ENCODE measurements at places on chromosomes 5 and 9. TPM values are rescaled to one million over a fixed set of nuclear protein-coding genes. Genes with fewer than 3 reads are reported as not detected.

DNA sequence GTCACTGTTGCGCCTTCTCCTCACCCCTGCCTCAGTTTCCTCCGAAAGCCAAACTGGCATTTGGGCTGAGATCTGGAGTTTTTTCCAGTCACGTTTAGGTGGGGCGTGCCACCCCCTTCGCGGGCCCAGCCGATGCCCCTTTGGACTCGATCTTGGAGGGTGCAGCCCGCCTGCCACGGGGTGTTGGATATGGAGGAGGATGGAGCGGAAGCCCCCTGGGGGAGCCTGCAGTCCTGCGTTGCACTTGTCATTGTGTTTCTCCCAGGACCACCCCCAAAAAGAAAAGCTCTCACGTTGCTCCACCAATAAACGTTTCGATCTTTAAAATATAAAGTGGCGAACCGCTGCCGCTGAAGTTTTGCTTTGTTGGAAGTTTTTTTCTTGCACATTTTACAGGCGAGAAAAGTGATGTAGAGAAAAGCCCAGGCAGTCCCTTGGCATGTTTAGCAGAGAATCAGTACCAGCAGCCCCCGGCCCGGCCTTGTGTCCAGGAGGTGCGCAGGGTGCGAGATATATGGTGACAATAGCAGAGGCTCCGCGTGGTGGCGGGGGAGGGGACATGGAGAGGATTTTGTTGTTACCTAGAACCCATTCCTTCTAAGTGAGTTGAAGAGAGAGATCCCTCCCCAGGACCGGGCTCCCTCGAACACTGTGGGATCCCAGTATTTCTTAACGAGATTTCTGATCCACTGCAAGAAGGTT lies 681 bp downstream of the F2R start:
- peak; percentile 31 for DNase-seq

Gene MEIKIN
- total RNA-seq = not detected

Gene TLR4
- total RNA-seq = 13.8 TPM

DNA sequence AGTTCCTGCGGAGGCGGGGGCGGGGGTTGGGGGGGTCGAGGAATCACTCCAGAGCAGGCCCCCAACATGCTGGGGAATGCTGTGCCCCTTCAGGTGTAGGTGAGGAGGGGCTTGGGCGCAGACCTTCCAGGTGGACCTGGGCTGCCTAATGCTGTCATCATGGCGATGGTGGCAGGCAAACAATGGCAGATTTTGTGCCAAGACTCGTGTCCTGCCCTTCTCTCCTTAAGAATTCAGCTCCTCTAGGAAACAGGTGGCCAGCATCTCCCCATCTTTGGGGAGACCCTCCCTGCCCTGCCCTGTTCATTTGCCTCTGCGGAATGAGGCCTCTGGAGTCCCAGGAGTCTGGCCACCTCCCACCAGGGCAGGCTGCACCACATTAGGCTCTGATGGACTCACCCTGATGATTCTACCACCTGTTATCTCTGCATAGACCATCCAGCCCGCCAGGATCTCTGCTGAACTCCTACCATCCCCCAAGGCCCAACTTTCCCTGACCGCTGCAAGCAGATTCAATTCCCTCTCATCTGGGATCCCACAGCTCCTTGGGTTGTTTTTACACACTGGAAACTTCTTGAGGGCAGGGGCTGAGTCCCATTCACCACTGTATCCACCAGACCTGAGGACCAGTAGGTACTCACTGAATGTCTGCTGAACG lies 10.9 kb upstream of the SLC25A51 start:
- no peak for DNase-seq

DNA sequence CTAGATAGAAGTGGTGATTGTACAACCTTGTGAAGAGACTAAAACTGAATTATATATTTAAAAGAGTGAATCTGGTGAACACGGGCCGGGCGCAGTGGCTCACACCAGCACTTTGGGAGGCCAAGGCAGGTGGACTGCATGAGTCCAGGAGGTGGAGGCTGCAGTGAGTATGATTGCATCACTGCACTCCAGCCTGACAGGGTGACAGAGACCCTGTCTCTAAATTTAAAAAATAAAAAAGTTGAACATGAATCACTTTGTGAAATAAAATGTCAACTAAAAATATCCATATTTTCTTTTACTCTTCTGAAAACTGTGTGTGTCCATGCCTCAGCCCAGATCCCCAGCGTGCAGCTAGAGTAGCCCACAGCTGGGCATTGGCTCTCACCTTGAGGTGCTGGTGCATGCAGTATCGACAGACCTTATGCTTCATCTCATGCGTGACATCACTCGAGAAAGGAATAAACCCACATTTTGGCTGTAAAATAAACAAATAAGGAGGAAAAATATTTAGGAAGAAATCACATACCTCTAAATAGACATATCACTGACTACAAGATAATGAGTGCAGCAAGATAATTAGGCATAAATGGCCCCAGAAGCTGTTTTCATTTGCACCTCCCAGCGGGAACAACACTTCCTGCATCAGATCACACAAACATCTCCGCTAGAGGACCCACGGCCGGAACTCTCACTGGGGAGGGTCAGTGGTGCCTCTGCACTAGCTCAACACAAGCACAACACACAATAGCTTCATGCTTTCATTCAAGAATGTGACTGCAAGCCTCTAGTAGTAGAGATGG lies 22.1 kb downstream of the IPPK start:
- no peak for DNase-seq

- DNase-seq = peak; percentile 99
Observed at GRCh38 chr5:112860929-112861637, at the start of gene SRP19. Gene SRP19, plus strand, starts transcription at chr5:112861287. Its CDS starts 90 bp downstream, at chr5:112861377.

Gene TEK
- 10.2 TPM for total RNA-seq

DNA sequence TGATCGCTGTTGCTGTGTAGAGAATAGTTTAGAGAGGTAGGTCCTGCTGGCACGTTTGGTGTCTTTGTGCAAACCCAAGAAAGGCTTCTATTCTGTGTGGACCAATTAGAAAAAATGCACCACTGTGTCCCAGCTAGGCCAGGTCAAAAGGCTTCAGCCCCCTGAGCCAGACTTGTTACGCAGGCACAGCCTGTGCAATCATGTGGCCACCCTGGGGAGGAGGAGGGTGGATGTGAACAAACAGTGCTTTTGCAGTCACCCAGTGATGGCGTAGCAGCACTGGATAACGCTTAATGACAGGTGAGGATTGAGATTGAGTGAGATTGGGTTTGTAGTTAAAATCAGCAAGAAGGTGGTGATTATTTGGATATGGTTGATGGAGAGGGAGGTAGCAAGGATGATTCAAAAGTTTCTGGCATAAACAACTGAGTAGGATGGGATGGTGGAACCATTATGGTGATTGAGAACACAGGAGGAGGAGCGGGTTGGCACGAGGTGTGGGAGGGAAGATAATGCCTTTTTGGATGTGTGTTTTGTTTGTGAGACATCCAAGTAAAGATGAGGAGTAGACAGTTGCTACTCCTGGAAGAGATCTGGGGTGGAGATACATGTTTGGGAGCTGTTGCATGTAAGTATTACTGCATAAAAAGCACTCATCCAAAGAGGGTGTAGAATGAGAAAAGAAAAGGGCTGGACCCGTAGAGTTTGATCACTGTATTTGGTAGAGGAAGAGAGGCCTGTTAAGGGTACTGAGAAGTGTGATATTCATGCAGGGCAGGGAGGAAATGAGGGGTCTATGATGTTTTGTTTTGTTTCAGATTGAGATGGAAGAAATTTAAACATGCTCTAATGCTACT lies 6.7 kb downstream of the GCNT1 start:
- no peak for DNase-seq

- peak; percentile 41 for DNase-seq
Observed at GRCh38 chr5:168334695-168335094, 43.2 kb downstream of the WWC1 start.

DNA sequence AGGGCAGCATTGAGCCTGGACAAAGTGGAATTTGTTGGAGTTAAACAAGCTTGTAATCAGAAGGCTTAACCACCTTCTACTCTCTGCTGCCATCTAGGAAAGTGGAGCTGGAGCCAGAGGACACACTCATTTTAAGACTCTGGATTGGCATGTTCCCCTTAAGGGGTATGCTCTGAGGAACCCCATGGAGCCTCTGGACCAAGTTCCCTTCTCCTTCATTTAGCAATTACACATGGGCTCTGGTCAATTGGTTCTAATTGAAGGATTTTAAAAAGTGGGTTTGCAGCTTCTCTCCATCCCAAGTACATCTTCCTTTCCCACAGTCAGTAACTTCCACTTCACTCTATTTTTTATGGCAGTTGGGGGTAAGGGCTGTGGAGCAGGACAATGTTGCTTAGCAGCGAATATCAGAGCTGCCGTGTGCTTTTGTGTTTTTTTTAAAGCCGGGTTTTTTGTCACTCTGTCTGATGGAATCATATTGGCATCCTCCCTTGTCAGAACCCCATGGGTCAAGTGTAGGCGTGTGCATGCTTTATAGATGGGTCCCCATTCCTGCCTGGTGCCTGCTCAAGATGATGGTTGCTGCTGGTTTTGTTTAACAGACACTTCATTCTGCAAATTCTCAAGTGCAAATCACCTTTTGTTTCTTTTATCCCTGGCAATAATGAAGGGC lies 330.7 kb upstream of the ADAMTSL1 start:
- DNase-seq = peak; percentile 20
